Posterior cingulate gyrus (tissue), 11 donors: ENCODE measurements at places on chromosomes 4 and X.

- no peak for DNase-seq
Observed at GRCh38 chrX:72141372-72142004, 9.8 kb upstream of the RTL5 start.

DNA sequence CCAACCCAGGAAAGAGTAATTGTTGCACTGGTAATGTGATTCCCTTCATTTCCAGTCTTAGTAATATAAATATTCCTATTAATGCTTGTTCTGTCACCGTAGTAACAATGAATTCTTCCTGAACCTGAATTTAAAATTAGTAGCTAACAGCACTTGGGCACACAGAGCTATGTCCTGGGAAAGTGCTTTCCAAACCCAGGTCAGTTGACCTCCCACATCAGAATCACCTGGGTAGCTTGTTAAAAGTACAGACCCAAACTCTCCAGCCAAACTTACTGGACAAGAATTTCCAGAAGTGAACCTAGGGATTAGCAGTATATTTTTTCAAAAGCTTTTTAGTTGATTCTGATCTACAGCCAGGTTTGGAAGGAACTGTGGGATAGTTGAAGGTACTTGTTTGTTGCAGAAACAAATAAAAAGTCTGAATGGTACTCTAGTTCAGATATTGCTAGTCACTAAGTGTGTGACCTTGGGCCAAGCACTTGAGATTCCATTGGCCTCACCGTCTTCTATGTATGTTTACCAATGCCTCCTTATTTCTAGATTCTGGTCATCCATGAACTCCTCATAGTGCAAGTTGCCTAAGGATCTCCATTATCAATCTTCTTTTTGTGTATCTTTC, 192.9 kb upstream of the CNKSR2 start:
- DNase-seq, result no peak

- no peak for DNase-seq
Observed at GRCh38 chr4:61614231-61614630, 414.1 kb downstream of the ADGRL3 start.

DNA sequence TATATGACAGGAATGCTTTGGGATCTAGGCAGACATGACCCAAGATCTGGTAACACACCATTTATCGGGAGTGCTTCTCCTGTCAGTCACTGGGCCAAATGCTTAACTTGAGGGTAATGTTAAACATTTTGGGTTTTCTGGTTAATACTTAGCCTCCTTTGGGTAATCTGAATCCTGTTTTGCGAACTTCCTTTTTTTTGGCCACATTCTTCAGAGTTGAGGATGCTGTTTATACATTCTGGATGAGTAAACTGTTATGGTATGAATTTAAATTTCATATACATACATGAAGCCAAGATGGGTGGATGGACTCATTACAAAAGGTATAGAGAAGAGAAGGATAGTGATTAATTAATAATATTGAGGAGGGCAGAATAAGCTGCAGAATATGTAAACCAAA, 36.1 kb downstream of the MID1IP1 start:
- no peak for DNase-seq

- DNase-seq, result no peak
Observed at GRCh38 chr4:95985051-95985450, 145.2 kb downstream of the PDHA2 start.

GRCh38 chr4:122842984-122843531, 16.4 kb downstream of the FGF2 start:
- no peak for DNase-seq

DNA sequence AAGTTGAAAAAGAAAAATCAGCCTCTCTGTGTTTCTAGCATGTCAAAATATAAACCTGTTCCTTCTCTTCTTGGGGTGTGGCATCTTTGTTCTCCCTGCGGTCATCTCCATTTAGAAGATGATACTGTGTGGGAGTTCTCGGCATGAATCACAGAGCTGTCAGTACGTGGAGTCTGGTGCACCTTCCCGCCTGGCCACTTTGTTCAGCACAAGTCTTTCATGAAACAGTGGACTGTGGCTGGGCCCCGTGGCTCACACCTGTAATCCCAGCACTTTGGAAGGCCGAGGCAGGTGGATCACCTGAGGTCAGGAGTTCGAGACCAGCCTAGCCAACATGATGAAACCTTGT, 166.5 kb downstream of the MAML3 start:
- peak; percentile 74 for DNase-seq

- no peak for DNase-seq
Observed at GRCh38 chrX:19991350-19991718, 473 bp upstream of the BCLAF3 start.
